ENCODE measurements at places on chromosomes 4 and X.
A peak's percentile ranks its signal among the peaks of the same experiment; 100 is the strongest.

- no peak for DNase-seq
Observed at GRCh38 chr4:5716391-5716790, 5.4 kb downstream of the EVC start.

GRCh38 chr4:113503691-113504090 is 257.8 kb downstream of the CAMK2D start:
- no peak for DNase-seq

- DNase-seq: no peak
Observed at GRCh38 chr4:4330794-4331193, 40.7 kb downstream of the ZBTB49 start.

DNA sequence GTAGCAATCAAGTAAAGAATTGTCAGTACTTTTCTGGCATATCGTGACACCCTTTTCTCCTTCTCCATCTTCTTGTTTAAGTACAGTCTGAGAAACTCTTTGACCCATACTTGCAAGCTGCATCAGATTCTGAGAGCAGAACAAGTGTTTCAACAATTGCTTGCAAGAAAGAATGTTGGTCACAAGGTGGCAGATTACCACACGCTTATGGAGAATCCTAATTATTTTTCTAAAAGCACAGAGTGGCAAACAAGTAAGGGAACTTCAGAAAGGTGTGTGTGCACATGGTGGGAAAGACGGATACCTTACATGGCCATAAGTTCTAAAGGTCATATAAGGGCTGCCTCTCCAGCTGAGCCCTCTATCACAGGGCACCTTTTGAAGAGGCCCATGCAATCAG is 136.4 kb upstream of the FGF13 start:
- DNase-seq: no peak

DNA sequence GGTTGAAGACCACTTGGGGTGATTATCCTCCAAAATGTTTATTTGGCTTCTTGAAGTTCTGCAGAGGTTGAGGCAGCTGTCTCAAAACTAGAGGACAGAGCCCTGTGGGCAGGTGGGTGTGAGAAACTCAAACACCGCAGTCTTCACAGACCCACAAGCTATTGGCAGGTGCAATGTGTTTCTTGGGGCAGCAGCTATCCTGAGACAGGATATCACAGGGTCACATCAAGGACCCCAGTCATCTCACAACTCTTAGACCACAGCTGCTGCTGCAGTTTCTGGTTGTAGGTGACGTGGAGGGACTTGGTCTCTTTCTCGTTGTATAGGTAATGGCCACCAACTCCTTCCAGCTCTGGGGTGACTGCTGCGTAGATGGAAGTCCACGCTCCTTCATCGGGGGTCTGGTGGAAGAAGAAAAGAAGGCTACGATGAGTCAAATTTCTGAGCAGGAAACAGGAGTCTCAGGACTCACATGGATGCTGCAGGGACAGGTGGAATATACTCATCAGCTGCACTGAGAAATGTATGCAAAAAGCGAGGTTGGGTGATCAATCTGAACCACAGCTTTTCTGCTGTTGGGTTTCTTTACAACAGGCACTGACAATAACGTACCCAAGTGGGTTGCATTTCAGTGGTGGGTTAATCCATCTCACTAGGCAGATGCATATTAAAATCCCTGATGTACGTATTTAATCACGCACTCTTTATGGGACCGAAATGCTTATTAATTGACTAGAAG is 279.8 kb downstream of the DHRSX start:
- DNase-seq: no peak

GRCh38 chr4:110020139-110020538 is 107.5 kb downstream of the EGF start:
- DNase-seq: no peak

- DNase-seq: no peak
Observed at GRCh38 chr4:53967986-53968385, 96.4 kb downstream of the CHIC2 start.

- DNase-seq: no peak
Observed at GRCh38 chr4:15354371-15355297, 73.2 kb upstream of the C1QTNF7 start.

DNA sequence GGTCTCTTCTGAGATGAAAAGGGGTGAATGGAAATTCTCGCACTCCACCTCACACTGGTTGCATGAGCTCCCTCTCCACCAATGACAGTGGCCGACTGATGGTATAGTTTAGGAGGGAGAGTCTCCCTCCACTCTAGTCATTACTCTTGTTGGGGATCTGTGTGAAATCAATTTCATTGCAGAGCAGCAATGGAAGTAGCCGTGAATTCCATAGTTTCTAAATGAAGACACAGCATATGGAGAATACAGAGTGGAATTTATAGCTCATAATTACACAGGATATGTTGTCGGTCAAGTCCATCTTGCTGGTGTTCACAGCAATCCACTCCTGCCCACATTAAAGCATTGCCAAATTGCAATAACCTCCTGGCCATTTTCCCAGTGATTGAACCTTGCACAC is 426.0 kb downstream of the AFF2 start:
- no peak for DNase-seq

- no peak for DNase-seq
Observed at GRCh38 chrX:19953145-19953544, 37.7 kb downstream of the BCLAF3 start.

GRCh38 chr4:101172369-101172768 is 175.0 kb downstream of the PPP3CA start:
- DNase-seq: no peak

GRCh38 chr4:53132132-53132891 is 233.5 kb downstream of the SCFD2 start:
- no peak for DNase-seq

DNA sequence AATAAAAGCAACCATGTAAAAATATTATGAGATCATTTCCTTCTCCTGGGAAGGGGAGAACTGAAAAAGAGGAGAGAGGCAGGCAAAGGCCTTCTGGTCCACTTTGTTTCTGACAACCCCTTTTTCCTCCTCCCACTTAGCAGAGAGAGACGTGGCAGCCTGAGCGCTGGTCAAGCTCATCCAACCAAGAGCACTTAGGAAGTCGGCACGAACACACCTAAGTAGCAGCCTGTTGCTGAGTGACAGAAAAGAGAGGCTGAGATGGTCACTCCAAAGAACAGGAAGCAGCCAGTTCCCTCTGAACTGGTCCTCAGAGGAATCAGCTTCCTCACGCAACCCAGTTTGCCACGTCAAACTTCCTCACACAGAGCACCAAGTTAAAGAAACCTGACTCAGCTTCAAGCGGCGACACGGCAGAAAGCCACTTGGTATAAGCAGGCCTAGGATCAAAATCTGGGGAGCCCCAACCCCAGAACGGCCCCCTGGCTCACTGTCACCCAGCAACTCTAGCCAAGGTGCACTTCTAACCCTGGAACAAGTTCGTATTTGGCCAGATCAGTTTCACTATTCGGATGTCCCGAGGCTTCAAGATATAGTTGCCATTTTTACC is 861 bp downstream of the SEC24D start:
- DNase-seq: peak; percentile 34

DNA sequence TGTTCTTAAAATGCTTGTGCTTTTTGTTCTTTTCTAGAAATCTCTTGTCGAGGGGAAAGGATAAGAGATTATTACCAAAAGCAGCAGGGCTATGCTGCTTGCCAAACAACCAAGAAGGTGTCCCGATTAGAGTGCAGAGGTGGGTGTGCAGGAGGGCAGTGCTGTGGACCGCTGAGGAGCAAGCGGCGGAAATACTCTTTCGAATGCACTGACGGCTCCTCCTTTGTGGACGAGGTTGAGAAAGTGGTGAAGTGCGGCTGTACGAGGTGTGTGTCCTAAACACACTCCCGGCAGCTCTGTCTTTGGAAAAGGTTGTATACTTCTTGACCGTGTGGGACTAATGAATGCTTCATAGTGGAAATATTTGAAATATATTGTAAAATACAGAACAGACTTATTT is 81.5 kb upstream of the PACRGL start:
- DNase-seq: no peak

DNA sequence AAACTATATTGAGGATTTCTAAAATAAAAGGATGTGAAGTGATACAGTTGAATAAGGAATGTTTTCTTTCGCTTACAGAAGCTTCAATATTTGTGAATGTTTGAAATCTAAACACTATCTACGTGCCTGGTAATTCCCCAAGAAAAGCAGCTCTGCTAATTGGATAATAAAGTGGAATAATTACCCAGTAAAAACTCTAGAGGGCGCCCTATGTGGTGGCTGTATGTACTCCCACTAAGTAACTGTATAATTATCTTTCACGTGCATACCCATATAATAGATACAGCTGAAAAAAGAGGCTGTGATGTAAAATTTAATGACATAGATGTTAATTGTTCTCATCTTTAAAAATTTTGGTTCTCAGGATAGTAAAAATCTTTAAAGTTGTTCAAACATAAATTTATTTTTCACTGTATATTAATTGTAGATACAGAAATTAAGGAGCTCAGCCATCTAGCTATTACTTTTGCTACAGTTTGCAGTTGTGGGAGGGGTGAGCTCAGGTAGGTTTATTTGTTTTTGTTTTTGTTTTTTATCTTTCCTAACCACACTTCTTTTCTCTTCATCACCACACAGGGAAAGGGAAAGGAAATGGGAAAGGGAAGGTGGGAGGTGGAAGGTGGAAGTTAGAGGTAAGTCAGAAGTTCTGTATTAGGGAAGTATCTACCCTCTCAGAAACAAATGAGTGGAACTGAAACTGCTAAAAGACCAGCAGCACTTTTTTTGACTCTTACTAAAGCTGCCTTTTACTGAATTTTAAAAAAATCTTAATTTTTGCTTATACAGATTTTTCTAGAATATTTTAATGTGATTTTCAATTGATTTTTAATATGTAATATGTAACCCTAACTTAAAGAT is 151.7 kb upstream of the RPS6KA6 start:
- DNase-seq: no peak

GRCh38 chrX:57904176-57904880 is 5.9 kb downstream of the ZXDA start:
- no peak for DNase-seq

GRCh38 chr4:56655627-56656345 is 25.3 kb downstream of the HOPX start:
- peak; percentile 14 for DNase-seq

GRCh38 chr4:129748991-129749390 is 653.0 kb downstream of the C4orf33 start:
- no peak for DNase-seq

GRCh38 chrX:136555694-136556093 is 23.7 kb downstream of the VGLL1 start:
- no peak for DNase-seq

- DNase-seq: no peak
Observed at GRCh38 chr4:111323916-111324315, 701.0 kb upstream of the PITX2 start.

DNA sequence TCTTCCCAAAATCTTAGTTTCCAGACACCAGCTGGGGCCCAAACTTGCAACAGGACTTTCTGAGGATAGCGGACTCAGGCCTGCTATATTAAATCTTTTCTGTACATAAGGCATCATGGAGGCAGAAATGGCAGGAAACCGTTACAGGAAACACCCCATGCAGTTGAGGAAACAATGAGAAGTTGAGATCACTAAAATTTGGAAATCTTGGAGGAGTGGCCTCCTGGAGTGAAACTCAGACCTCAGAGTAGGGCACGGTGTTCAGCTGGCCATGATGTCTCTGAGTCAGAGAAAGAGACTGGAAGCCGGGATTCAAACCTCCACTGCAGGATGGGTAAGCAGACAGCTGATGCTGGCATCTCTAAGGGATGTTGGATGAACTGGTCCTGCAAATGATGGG is 372.6 kb upstream of the CTSO start:
- DNase-seq: no peak

- no peak for DNase-seq
Observed at GRCh38 chr4:95560774-95561173, 12.0 kb upstream of the UNC5C start.

DNA sequence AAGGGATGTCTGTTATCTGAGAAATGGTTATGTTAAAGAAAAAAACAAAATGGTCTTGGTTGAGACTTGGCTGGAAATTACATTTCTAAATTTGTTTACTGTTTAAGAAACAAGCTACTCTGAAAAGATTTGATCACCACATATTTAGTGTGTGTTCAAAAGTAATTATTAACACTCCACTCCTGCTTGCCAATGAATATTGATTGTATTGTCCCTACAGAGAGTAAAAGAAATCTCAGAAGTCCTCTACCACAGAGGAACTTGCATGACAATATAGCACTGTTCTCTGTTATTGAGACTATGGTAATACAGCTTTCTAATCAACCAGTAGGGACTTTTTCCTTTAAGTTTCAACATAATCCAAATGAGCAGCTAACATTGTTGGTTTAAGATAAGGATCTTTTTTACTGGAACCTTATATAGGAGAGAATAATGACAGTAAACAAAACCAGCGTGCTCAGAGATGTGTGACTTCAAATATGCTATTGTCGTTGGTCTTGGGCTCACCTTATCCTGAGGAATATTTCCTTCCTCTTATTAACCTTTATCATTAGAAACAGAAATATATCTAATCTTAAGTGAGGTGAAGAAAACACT is 47.6 kb downstream of the CXCL13 start:
- DNase-seq: no peak

DNA sequence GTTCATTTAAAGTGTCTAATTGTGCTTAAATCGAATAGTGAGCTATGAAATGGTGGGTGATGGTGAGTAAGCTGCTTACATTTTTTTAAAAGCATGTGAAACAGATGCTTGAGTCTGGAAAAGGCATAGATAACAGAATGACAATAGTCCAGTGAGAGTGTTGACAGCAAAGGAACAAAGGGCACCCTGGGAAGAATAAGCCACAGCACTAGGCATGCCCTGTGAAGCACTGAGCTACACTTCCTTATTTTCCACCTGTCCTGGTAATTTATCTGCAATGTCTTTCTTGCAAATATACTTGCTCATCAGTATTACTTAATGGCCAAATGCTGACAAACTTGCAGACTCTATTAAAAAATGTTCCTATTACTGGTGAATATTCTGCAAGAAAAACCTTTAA is 168.7 kb downstream of the PRDM5 start:
- DNase-seq: no peak

DNA sequence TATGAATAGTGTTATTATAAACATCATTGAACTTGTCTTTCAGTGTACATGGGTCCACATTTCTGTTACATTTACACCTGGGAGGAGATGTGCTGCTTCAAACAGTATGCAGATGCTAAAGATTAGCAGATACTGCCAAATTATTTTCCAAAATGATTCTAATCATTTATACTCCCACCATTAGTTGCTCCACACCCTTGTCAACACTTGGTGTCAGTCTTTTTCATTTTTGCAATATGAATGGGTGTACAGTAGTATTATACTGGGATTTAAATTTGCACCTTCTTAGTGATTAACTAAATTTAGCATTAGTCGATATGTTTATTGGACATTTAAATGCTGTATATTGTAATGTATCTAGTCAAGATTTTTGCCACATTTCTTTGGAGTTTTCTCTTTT is 131.6 kb upstream of the GRID2 start:
- no peak for DNase-seq

- DNase-seq: no peak
Observed at GRCh38 chrX:22060415-22061280, 28.5 kb downstream of the PHEX start.

DNA sequence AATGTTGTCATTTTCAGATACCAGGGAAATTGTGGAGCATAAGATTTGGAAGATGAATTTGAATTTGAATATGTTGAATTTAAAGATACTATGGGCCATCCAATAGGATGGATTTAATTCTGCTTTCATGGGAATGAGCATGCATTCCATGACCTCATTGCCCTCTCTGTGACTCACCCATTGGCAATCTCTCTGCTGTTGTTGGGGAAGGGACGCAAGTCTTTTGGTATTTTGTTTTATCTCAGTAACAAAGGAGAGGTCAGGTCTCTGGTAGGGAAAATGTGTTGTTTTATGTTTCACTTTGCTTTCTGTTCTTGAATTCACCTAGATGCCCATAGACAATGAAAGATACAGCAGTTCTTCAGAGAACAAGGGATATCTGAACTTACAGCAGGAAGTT is 42.1 kb upstream of the MAGEA4 start:
- no peak for DNase-seq

Data from stimulated activated CD4-positive, alpha-beta T cell treated with anti-CD3 and anti-CD28 coated beads, Interleukin-12 subunit alpha, Interleukin-12 subunit beta, amount 100 ng/mL, for 4 hours (primary cell).